ENCODE measurements at places on chromosomes 1 and 21. TPM values are rescaled to one million over a fixed set of nuclear protein-coding genes. Genes with fewer than 3 reads are reported as not detected.

Gene KCNC4
- total RNA-seq: 0.64 TPM

Gene NTMT2
- total RNA-seq: not detected

Gene FCRL2
- not detected for total RNA-seq

Gene DCST2
- not detected for total RNA-seq

Gene CD247
- total RNA-seq: not detected

Measured in fibroblast of villous mesenchyme (primary cell).